ENCODE measurements at places on chromosomes 5 and 9.

- DNase-seq = no peak
Measured at GRCh38 chr5:63697811-63698210, 264.4 kb downstream of the HTR1A start.

DNA sequence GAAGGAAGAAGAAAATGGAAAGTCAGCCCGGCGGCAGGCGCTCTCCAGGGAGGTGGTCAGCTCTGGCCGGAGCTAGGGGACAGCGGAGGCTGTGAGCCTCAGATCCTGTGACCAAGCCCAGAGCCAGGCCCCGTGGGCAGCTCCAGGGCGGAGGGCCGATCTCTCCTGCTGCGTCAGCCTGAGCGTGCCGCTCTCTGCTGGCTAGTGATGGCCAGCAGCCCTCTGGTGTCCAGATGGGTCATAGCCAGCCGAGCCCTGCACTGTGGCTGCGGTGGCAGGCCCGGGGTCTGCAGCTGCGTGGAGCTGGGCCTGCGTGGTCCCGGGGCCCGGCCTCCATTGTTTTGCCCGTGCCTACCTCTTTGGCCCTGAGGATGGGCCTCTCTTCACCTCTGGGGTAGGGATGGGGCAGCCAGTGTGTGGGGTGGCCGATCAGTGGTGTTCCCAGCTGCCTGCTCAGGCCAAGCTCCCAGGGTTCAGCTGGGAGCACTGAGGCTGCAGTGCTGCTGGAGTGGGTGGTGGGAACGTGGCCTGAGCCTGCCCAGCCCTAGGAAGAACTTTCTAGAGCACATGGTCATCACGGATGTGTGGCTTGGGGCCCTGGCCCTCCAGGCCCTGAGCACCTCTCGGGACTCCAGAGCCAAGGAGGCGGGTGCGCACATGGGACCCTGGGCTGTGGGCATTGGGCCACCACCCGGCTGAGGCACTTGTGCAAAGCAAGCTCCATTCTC, 17.1 kb upstream of the NRARP start:
- no peak for DNase-seq

DNA sequence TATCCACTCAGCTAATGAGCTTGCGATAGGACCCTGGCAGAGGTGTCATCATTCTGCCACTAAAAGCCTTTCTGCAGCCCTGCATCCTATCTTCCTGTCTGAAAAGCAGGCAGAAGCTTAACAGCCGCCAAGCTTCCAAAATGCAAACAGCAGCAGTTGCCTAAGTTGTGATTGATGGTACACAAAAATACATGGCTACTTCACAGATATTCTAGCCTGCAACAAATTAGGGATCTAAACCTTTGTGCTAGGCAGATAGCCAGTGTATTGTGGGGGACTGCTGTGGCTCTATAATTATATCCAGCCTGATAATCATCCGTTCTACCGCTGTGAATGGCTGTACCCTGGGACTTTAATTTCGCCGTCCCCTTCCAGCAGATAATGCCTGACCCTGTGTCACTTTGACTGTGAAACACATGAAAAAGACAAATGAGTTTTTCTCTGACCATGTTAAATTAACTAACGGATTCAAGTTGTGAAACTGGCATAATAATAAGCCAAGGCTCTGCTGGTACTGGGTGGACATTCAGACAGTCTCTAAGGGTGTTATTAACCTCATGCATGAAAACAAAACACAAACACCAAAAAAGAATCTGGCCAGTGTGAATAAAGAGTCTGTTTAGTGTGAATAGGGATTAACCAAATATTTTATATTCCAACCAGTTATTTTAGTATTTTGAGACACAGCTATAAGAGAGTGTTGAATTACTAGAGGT, 45.9 kb downstream of the SEMA6A start:
- no peak for DNase-seq

DNA sequence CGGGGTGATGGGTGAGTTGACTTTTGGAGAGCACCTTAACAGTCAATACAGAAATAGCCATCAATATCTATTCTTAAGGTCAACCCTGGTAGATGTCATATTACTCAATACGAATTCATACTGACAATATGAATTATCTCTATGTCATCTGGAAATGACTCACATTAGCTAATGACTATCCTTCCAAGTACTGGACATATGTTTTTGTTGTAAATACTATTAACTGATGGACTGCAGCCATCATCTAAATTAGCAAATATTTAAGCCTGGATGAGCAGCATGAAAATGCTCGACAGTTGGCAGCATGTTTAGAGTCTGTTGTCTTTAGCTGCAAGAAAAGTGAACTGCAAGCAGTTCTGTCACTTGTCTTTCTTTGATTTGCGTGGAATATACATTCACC, 19.6 kb upstream of the ISOC1 start:
- DNase-seq = no peak

DNA sequence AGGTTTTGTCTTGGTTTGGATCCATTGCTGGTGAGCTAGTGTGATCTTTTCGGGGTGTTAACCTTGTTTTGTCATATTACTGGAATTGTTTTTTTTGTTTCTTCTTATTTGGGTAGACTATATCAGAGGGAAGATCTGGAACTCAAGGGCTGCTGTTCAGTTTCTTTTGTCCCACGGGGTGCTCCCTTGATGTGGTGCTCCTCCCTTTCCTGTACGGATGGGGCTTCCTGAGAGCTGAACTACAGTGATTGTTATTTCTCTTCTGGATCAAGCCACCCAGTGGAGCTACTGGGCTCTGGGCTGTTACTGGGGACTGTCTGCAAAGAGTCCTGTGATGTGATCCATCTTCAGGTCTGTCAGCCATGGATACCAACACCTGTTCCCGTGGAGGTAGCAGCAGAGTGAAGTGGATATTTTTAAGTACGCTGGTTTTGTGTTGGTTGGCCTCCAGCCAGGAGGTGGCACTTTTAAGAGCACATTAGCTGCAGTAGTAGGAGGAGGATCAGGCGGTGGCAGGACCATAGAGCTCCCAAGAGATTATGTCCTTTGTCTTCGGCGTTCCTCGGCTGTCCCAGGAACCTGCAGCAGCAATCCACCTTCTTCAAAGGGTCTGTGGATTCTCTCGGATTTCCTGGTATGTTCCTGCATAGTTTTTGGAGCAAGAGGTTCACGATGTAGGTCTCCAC, 27.2 kb downstream of the SCAMP1 start:
- no peak for DNase-seq

Measured in endothelial cell of umbilical vein (primary cell).